ENCODE measurements at places on chromosomes 7 and 10.

DNA sequence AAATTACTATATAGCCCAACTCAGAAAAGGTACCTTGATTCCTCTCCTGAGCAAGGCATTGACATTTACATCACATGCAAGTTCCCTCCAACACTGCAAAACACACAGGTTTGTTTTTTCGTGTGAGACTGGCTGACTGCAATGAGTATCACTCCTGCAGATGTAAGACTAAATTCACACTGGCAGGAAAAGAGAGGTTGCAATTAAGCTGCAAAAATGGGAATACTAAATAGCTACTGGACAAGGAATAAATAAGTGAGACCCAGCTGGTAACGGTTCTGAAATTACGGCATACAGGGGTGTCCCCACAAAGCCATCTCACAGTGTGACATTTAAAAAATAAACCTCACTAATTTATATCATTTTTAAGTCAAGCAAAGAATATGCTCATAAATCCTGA lies 97.3 kb downstream of the PIP4K2A start:
- DNase-seq: no peak

- no peak for DNase-seq
Measured at GRCh38 chr7:129949292-129950133, 3.2 kb downstream of the UBE2H start.

- no peak for DNase-seq
Measured at GRCh38 chr10:51663086-51663485, 36.3 kb downstream of the CSTF2T start.

DNA sequence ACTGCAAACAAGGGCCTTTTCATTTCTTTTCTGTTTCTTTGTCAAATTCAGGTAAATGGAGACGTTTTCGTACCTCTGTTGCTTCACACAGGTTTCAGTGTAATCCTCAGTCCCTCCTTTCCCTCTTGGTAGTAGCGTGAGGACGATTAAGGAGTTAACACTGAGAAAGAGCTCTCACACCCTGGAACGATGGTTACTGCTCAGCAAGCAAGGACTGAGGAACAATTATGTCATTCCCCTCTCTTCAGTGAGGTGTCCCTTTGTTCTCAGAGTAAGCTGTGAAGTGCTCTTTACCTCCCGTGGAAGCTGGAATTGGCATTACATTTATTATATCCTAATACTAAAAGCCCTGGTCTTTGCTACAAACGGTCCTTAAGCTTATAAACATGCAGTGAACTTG lies 95.9 kb downstream of the FANK1 start:
- DNase-seq: no peak

DNA sequence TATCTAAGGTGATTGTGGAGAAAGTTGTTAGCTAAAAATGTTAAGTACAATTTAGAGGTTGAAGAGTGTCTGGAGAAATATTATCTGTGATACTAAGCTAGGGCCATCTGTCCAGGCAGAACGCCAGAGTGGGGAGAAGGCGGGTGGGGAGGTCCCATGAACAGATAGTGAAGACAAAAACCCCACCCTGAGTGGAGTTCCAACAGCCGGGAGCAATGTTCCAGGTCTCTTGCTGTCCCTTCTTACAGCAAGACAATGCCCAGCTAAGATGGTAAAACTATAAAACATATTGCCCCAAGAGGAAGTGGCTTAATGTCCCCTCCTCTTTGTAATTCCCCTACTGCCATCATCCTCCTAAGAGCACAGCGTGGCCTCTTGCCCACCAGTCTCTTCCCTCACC lies 10.4 kb upstream of the IL15RA start:
- peak; percentile 93 for DNase-seq

GRCh38 chr10:118220346-118220850 lies 121.7 kb downstream of the FAM204A start:
- no peak for DNase-seq

DNA sequence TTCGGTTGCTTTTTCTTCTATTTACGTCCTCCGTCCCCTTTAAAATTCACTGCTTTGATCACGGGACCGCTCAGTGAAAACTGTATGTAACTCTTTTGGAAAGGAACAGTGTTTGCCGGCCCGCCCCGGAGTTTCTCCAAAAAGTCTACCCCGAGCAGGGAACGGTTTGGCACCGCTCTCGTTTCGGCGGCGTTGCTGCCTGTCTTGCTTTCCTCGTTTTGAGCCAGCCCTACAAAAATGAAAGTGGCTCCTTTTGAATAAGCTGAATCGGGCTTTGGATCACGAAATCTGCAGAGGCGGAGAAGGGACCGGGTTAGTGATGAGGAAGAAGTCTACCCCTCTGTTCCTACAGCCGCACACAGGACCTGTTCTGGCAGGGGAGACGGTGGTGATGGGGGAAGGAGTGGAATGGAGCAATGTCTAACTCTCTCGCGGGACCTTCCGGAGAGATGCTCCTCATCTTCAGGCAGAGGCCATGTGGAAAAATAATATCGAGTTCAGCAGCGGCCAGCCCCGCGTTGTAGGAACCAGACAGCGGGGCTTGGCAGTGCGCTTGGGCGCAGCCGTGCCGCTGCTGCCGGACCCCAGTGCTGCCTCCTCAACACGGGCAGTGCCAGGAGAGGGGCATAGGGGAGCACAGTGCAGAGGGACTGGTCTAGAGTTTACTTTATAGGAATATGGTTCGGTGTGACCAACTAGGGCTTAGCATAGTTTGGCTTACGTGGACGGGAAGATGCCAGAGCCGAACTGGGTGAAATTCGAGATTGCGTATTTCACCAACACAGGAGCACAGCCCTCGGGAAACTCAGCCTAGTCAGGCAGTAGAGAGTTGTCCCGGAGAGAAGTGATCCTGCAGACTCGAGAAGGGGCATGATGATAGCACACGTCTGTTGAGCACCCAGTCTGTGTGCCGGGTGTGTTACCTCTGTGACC lies 1.4 kb downstream of the HTRA1 start:
- DNase-seq: no peak

DNA sequence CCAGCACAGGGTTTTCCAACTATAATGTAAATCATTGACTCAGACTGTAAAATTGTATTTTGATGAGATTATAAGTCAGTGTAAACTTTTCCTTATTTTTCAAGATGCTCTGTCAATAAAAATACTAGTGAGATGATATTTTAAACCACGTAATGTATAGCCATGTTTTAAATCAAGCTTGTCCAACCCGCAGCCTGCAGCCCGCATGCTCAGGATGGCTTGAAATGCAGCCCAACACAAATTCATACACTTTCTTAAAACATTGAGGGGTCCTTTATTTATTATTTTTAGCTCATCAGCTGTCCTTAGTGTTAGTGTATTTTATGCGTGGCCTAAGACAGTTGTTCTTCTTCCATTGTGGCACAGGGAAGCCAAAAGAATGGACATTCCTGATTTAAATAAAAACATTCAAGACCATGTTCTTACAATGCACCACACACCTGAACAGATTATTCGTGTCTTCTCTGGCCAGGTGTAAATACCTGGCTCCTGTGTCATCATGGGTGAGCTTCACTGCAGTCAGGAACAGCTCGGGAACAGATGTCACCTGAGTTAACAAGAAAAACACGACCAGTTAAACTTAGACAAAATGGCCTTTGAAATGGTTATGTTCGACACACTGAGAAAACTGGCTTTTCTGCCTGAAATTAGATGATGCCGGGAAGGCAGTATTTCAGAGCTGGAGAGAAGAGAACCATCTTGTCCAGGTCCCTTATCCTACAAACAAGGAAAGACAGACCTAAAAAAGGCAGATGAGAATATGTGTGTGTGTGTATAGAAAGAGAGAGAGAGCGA lies 5.9 kb downstream of the PITRM1 start:
- no peak for DNase-seq

DNA sequence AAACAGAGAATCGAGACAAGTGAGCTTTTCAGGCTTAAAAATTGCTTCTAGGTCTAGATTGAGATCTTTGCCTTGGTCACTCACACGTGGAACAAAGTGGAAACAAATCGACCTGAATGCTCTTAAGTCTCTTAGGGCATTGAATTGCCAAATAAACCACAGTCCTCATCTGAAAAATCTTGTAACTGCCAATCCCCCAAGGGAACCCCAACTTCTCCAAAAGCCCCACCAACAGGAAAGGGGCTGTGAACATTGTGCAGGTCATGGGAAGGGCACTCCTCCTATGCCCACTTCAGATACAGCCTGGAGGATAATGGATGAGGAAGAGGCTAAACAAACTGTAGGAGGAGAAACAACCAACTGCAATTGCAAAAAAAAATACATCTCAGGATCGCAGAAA lies 91.3 kb downstream of the DGKI start:
- DNase-seq: peak; percentile 60

DNA sequence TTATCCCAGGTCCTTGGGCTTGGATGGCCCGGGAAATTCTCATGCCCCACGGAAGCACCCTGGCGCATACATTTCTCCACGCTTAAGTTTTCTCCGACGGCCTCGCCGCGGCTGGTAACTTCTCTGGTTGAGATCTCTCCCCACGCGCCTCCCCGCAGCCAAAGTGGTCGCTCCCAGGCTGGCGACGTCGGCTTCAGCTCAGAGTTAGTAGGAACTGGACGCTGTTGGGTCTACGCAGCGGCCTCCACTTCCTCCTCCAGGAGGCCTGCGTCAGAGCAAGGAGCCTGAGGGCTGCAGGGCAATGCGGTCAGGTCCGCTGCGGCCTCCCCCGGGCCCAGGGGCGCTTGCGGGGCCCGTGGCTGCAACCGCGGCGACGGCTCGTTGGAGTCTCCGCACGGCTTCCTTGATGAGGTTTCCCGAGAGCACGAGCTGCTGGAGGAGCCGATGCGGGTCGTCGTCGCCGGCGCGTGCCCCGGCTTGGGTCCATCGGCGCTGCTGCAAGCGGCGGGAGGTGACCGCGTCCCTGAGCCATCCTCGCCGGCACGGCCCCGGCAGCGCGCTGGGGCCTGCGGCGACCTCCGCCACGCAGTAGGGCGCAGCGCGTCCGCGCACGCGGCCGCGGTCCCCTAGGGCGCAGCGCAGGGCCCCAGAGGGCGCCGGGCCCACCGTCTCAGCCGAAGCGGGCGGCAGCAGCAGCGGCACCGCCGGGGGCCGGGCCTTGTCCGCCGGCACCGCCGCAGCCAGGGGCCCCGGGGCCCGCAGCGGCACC lies 744 bp downstream of the FRAT2 start:
- peak; percentile 75 for DNase-seq

DNA sequence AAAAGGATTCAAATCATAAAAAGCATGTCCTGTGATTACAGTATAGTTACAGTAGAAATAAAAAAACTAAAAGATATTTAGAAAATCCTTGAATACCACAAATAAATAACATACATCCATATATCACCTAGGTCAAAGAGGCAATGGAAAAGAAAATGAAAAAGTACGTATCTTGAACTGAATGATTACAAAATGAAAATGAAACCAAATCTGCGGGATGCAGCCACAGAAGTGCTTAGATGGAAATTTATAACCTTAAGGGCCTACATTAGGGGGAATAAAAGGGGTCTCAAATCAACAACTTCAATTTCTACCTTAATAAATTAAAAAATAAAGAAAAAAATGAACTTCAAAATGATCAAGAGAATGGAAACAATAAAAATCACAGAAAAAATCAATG lies 879.0 kb upstream of the CELF2 start:
- DNase-seq: peak; percentile 40

- DNase-seq: no peak
Measured at GRCh38 chr10:37680716-37681616, 176.4 kb downstream of the ZNF248 start.

DNA sequence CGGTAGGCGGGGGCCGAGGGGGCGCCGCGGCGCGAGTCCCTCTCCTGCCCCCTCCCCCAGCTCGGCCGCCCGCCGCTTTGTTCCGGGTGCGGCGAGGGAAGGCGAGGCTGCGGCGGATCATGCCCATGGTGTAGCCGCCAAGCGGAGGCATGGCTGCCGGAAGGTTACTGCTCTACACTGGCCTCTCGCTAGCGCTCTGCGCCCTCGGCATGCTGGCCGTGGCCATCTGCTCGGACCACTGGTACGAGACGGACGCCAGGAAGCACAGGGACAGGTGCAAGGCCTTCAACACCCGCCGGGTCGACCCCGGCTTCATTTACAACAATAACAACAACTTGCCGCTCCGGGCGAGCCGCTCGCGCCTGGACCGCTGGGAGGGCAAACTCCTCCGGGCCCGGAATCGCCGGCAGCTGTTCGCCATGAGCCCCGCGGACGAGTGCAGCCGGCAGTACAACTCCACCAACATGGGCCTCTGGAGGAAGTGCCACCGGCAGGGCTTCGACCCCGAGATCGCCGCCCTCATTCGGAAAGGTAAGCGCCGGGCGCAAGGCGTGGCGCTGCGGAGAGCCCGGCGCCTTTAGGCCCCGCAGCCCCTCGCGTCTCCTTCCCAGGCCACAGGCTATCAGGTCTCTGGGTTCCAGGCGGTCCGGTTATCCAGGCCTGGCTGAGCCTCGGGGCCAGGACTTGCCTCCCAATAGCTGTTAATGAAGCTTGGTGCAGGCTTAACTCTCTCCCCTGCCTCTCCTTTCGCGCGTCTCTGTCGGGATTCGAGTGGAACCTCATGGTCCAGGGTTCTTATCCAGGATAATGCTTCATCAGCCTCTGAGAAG lies 513 bp downstream of the TMEM178B start:
- DNase-seq: peak; percentile 17

DNA sequence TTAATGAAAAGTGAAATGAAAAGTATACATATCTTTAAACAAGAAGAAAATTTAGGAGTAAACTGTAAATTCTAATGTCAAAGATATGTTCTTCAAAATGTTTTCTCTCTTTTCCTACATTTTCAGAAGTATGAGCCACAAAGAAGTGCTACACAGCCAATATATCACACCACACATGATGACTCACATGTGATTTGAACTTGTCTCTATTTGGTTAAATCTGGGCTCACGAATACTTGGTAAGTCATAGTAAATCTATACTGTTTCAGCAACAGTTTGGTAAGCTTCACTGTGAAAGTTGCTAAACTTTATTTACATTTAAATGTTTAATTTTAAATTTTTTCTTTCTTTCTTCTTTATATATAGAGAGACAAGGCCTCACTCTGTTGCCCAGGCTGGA lies 380.6 kb upstream of the IGFBP3 start:
- DNase-seq: no peak

DNA sequence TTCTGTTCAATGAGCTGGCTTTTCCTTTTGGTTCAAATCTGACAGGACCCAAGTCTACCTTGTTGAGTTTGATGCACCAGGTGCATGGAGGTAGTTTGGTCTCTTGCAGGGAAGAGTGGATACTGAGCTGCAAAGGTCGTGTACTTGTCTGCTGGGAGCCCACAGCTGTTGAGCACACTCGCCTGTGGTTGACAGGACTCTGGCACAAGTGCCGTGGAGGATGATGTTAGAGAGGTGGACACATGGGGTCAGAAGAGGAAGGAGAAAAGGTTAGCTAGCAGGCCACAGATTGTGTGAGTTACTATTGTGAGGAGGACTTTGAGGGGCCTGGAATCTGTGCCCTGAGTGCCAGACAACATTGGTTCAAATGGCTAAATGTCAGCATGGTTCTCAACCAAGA lies 197.3 kb downstream of the CREB5 start:
- DNase-seq: no peak

- DNase-seq: no peak
Measured at GRCh38 chr7:68542831-68543230, 1055.4 kb upstream of the AUTS2 start.

GRCh38 chr7:44308596-44309270 lies 16.7 kb downstream of the CAMK2B start:
- no peak for DNase-seq
